ENCODE measurements at places on chromosomes 5 and 9.

- DNase-seq, result no peak
Measured at GRCh38 chr9:85200726-85201404, 531.3 kb downstream of the NTRK2 start.

GRCh38 chr9:137315581-137316011, 13.5 kb upstream of the NRARP start:
- no peak for DNase-seq

GRCh38 chr5:56321236-56321881, 88.2 kb upstream of the ANKRD55 start:
- DNase-seq, result no peak

DNA sequence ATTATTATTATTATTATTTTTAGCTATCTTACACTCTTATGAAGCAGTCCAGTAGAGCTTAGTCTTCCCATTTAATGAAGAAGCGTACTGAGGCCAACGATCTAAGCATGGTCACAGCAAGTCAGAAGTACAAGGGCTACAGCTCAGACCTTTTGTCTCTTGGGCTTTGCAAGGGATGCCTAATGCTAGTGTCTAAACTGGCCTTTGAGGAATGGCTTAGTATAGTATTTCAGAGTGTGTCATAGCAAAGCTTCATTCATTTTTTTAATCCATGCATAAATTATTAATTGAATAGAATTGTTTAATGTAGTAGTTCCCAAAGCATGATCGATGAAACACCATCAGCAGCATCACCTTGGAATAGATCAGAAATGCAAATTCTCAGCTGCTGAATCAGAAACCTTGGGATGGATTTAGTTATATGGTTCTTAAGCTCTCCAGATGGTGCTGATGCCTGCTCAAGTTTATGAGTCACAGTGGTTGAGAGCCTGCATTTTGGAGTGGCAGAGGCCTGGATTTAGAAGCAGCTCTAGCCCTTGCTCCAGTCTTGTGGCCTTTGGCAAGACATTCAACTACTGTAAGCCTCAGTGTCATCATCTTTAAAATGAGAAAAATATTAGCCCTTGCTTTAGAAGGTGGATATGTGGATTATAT, 6.1 kb downstream of the IL12B start:
- DNase-seq, result no peak

DNA sequence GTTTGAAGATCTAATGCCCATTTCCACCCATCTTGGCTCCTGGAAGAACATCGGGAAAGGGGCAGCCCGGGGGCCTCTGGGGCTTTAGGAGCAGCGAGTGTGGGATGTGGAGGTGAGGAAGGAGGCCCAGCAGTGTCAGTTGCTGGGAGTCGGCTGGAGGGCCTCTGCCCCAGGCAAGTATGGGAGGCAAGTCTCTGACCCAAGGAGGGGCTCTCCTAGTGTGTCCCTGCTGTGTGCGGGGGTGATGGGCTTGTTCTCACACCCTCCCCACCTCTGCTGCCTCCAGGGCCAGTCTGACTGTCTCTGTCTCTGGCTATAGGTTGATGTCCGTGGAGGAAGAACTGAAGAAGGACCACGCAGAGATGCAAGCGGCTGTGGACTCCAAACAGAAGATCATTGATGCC, 129.7 kb downstream of the DAB2IP start:
- no peak for DNase-seq

GRCh38 chr5:166031926-166032325, 2259.5 kb upstream of the WWC1 start:
- no peak for DNase-seq

DNA sequence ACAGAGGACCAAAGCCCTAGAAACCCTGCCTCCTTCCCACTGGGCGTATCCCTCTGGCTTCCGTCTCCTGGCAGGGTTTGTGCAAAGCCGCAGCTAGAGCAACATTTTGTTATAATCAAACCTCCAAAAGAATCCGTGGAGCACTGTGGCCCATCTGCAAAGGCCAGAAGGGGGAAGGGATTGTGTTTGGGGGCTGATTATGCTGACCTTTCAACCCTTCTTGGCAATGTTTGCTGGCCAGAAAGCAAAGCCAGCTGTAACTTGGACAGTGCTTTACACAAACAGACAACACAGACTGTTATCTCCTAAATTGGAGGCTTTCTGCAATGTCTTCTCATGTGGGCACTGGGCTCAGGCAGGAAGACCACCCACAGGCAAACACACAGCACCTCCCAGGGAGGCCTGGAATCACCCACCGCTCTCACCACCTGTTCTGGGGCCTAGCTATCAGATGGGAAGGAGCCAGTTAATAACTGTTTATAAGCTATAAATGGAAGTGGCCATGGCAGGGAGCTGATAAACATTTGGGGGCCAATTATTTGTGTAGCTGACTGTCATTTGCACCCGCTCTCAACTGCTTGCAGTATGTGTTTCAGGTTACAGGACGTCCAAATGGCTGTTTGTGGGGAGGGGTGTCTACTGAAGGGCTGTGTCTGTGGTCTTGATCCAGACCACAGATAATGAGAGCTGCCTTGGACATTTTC, 121.6 kb upstream of the ERCC6L2 start:
- no peak for DNase-seq

- DNase-seq, result no peak
Measured at GRCh38 chr9:131845305-131846298, 105.7 kb upstream of the RAPGEF1 start.

GRCh38 chr9:6905850-6906375, 148.1 kb downstream of the KDM4C start:
- DNase-seq, result no peak

GRCh38 chr5:139976703-139977102, 66.4 kb downstream of the NRG2 start:
- DNase-seq, result no peak

DNA sequence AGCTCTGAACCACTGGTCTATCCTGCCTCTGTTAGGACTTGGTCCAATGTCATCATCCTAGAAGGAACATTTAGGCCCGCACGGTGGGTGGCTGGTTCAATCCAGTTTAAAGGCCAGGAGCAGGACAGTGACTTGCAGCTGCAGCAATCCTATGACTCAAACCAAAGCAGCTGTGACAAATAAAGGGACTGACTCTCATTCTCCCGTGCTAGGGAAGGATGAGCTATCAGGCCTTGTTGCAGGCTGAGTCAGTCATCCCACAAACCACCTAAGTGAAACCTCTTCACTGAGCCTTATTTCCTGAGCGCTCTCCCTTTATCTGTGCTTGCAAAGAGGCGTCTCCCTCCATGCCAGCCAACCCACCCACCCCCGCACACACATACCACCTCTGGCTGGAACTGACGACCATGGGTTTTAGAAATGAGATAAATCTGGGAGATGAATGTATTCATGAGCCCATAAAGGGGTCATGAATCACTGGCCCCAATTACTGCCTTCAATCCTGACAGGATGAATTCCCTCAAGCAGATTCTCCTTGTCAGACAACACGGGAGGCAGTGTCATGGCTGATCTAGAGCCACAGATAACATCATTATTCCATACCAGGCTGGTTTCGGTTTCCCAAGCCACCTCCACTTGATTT, 93.4 kb downstream of the KCNIP1 start:
- peak; percentile 89 for DNase-seq

DNA sequence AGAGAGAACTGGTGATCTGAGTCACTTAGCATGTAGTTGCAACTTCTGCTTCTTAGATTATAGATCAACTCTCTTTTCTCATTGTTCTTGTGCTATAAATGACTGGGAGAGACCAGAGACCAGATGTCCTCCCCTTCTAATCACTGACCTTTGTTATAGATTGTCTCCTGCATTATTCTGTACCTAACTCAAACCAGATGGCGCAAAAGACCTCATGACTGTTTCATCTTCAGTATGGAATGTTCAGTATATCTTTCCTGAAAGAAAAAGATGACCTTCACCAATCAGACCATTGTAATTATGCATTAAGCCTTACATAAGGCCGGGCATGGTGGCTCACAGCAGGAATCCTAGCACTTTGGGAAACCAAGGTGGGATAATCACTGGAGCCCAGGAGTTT, 30.5 kb upstream of the ADAM19 start:
- DNase-seq, result no peak

- DNase-seq, result no peak
Measured at GRCh38 chr9:128822407-128823042, 4.2 kb downstream of the ENDOG start.

GRCh38 chr9:121707477-121708424, 56.3 kb downstream of the DAB2IP start:
- DNase-seq, result peak; percentile 78

GRCh38 chr5:41345295-41345694, 132.0 kb upstream of the C6 start:
- no peak for DNase-seq

GRCh38 chr5:168214071-168214470, 77.4 kb upstream of the WWC1 start:
- DNase-seq, result no peak

GRCh38 chr5:107402434-107403227, 268.1 kb downstream of the EFNA5 start:
- no peak for DNase-seq

- DNase-seq, result no peak
Measured at GRCh38 chr5:33465120-33465519, 24.4 kb downstream of the TARS1 start.

GRCh38 chr9:35611230-35611797, 6.3 kb downstream of the TESK1 start:
- peak; percentile 66 for DNase-seq

GRCh38 chr9:36110434-36110833, 26.1 kb upstream of the GLIPR2 start:
- DNase-seq, result no peak

DNA sequence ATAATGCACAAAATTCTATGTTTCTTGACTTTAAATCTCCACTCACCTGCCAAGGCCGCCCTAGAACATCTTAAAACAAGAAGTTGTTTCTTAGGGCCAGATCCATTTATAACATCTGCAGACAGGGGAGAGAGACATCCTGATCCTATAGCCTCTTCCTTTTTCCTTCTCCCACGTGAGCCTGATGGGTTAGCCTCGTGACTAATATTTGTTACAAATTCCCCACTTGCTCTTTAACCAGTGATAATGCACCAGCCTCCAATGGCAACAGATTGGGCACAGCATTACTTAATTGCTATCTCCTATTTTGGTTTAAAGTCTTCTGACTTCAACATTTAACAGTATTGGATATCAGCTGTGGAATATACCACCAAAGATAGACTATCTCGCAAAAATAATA, 196.5 kb downstream of the GADD45G start:
- no peak for DNase-seq

GRCh38 chr5:68455216-68455615, 239.7 kb downstream of the PIK3R1 start:
- no peak for DNase-seq

GRCh38 chr5:111628901-111629300, 116.6 kb upstream of the STARD4 start:
- no peak for DNase-seq

GRCh38 chr5:180340856-180341255, 12.3 kb downstream of the GFPT2 start:
- DNase-seq, result no peak

DNA sequence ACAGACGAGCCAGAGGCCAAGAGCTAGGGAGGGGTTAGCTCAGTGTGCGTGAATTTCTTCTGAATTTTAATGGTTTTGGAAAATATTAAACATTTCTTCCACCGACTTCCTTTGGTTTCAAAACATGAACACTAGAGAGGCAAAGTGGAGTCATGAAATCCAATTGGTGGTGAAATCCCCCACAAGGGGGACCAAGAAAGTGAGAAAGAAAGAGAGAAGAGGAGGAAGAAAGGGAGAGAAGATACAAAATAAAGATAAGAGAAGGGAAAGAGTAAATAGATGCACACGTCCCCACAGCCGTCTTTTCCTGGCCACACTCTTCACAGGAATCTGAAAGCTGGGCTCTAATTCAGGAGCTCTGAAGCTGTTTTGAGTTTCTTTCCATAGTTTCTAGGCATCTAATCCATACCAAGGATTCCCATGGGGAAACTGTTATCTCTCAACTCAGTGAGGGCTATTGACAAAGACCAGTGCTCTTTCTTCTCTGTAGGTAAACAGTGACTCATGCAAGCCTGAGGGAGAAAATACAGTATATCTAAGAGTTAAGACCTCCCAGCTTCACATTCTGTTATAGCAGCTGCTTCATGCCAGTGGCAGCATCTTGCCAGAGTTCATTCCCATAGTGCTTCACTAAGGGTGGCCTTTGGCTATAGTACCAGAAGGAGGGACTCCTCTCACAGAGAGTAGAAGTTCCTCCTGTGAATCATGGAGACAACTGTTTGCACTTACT, 115.8 kb upstream of the LIFR start:
- DNase-seq, result no peak

DNA sequence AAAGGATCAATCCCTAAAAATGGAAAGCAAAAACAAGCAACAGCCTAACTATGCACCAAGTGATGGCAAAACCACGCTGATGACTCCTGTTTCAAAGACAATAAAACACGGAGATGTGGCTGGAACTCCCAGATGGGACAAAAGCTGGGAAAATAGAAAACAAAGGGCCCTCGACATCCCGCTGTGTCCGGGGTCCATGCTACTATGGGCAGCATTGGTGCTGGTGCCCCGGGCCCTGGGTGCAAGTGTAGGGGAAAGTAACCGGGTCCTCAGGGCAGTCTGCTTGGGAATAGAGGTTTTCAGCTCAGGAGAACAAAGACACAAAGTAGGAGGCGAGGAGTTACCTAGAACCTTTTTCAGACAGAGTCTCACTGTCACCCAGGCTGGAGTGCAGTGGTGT, 46.1 kb downstream of the MRPL36 start:
- no peak for DNase-seq

GRCh38 chr9:132011309-132011708, 68.4 kb downstream of the MED27 start:
- no peak for DNase-seq

- DNase-seq, result no peak
Measured at GRCh38 chr9:120820095-120820494, 22.6 kb downstream of the PSMD5 start.

- no peak for DNase-seq
Measured at GRCh38 chr5:56649569-56649968, 165.8 kb upstream of the MAP3K1 start.

DNA sequence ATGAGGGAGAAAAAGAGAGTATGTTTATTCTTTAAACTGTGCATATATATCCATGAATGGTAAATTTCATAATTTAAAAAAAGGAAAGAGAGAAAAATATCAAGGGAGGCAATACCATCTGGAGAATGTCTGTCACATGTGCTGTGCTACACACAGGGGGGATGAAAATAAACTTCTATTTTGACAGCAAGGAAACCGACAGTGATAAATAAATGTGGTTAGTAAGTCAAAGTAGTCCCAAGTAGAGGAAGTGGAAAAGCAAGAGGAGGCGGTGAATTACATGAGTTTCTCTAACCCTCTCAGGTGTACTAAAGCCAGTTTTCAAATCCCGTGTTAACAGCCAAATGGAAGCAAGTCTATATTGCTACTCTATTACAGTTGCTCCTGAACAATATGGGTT, 83.3 kb downstream of the ICE1 start:
- no peak for DNase-seq
